ENCODE measurements at places on chromosomes 2 and 18.

GRCh38 chr2:28579606-28580005, 83.7 kb downstream of the PLB1 start:
- no peak for DNase-seq

DNA sequence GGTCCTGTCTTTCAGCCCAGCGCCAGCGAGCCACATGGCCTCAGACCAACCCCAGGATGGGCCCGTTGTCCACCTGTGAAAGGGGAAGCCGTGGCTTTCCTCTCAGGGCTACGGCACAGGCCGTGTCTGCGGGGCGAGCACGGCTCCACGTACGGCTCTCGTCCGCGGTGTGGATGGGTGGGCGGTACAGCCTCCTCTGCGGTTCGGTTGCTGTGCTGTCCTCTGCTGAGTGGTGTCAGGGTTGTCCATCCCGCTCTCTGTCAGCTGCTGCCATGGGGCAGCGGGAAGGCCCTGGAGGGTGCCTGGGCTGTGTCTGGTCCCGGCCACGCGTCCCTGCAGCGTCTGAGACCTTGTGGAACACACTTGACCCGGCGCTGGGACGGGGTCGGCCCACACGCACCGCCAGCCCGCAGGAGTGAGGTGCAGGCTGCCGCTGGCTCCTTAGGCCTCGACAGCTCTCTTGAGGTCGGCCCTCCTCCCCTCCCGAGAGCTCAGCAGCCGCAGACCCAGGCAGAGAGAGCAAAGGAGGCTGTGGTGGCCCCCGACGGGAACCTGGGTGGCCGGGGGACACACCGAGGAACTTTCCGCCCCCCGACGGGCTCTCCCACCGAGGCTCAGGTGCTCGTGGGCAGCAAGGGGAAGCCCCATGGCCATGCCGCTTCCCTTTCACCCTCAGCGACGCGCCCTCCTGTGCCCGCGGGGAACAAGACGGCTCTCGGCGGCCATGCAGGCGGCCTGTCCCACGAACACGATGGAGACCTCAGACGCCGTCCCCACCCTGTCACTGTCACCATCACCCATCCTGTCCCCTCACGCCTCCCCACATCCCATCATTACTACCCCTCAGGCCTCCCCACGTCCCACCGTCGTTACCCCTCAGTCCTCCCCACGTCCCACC, 128.7 kb downstream of the NFATC1 start:
- no peak for DNase-seq

DNA sequence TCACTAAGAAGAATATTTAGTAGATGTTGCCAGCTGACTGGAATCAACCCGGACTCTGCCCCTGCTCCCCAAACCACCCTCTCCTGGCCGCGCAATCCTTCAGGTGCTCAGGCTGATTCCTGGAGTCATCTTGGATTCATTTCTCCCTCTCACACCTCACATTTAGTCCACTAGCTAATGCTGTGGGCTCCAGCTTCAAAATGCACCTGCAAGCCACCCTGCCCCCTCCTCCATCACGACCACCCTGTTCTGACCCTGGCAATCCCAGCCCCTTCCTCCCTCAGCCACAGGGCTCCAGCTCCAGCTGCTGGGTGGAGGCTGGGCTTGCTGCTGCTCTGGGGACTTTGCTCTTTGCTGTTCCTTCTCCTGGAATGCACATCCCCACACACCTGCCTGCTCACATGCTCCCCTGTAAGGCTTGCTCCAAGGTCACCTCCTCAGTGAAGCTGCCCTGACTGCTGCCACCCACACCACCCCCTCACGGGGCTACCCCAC, 61.3 kb upstream of the SH3RF3 start:
- DNase-seq: no peak

- DNase-seq: no peak
Observed at GRCh38 chr2:127422559-127423477, 4.6 kb downstream of the PROC start.

DNA sequence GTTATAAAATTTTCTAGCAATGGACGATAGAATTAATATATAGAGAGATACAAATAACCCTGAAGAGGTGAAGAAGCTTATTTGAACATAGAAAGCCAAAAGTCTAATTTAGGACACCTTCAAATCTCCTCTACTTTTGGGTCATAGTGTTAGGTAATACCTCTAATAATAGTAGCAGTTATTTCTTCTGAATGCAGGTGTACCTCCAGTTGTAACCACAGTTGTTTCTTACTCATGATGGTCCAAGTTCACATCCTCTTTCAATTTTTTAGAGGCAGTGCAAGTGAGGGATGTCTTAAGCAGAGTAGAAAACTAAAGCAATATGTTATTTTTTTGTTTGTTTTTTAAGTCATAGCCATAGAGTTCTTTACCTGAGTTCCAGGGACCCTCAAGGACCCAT, 429.5 kb downstream of the CCDC85A start:
- no peak for DNase-seq

DNA sequence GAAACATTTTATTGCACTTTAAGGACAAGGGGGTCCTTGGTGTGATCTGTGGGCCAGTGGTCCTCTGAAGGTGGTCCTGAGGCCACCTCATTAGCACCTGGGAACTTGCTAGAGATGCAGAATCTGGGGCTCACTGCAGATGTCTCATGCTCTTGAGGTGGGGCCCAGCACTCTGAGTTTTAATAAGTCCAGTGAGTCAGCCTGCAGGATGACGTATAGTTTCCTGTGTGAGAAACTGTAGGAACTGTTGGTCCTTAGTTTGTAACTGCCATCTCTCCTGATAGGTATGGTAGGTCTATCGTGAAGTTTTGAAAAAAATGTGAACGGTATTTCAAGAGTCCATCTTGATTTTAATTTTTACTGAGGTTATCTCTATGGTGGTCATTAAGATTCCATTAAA, 2.8 kb downstream of the TRPM8 start:
- no peak for DNase-seq

GRCh38 chr18:35522130-35522959, 24.6 kb upstream of the INO80C start:
- no peak for DNase-seq

GRCh38 chr2:101446869-101447268, 28.0 kb downstream of the RFX8 start:
- DNase-seq: no peak

- no peak for DNase-seq
Observed at GRCh38 chr2:181463588-181463987, 6.4 kb downstream of the ITGA4 start.

Data from activated T-helper 1 cell treated with anti-CD3 and anti-CD28 coated beads, Interleukin-12 subunit alpha, Interleukin-12 subunit beta, Interleukin-2, Interleukin-4 antibody, amounts not matched to agents 30 ng/mL and 10 ng/mL and 1 ng/mL, durations not matched to agents 14 hours and 24 hours and 36 hours (primary cell).